ENCODE measurements at places on chromosomes 16 and 17. TPM values are rescaled to one million over a fixed set of nuclear protein-coding genes. Genes with fewer than 3 reads are reported as not detected.

DNA sequence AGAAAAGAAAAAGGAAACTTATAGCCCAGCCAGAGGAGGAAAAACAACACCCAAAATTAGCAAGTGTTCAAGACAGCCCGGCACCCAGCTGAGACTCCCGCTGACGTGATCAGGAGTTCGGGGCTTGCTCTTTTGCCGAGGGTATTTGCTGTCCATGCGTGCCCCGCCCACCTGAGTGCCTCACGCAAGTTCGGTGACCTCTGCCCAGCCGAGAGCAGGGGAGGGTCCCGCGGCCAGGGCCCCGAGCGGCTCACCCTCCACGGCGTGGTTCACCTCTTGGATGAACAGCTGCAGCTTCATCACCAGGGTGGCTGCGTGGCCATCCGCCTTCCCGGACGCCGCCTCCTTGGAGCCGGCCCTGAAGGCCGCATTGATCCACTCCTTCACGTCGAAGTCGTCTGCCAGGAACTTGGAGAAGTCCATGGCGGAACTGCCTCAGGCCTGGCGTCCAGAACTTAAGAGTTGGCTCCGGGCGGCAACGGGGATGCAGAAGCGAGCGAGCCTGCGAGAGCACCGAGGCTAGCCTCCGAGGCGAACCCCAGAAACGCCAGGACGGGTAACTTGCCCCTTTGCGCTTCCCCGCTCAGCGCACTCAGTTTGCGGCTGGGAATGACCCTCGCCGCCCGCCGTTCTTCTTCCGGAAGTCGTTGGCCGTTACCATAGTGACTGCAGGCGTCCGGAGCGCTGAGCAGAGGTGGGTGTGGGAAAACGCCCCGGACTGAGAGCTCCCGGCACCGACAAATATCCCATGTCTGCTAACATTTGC, at the start of gene COG7:
TSS of gene COG7 (minus strand) at position 618 of the 766 bp plus-strand sequence. CDS start at position 423, 195 bp downstream.
- peak; percentile 78 for DNase-seq

- DNase-seq = peak; percentile 42
Measured at GRCh38 chr16:76653390-76654026, 376.3 kb downstream of the CNTNAP4 start.

DNA sequence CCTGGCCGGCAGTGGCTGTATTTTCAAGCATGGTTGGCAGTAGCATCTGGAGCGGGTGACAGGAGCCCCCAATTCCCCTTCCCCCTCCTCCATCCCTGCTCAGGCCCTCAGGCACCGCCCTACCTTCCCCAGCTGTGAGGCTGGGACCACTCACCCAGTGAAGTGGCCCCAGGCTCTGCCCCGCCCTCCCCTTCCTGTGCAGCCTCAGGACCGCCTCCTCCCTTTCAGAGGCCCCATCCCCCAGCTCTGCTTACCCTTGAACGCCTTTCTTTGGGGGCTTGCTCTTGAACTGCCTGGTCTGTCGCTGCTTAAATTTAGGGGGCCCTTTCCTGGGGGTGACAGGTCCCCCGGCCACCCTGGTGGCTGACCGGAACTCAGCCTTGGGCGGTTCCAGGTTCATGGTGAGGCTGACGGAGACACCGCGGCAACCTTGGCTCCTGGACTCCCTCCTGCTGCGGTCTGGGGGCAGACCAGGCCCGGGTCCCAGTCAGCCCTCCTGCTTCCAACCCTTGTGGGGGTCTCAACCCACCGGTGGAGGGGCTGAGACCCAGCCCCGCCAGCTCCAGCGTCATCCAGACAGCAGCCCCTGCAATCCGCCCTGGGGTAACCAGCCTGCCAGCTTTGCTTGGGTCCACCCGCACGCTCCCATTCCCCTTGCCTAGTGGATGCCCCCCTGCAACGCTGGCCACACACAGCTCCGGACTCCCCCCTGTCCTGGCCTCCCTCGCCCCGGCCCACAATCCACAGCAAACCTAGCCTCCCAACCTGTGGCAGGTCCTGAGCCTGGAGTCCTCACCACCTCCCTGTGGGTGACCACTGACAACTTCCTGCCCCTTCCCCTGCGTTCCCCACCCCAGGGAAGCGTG, 3.2 kb downstream of the PDE6G start:
- no peak for DNase-seq

- DNase-seq = peak; percentile 45
Measured at GRCh38 chr17:79874329-79874981, 35.2 kb upstream of the CBX4 start.

GRCh38 chr17:15012351-15012980, 252.7 kb downstream of the PMP22 start:
- DNase-seq = no peak

- no peak for DNase-seq
Measured at GRCh38 chr17:46020023-46020761, 21.1 kb downstream of the STH start.

DNA sequence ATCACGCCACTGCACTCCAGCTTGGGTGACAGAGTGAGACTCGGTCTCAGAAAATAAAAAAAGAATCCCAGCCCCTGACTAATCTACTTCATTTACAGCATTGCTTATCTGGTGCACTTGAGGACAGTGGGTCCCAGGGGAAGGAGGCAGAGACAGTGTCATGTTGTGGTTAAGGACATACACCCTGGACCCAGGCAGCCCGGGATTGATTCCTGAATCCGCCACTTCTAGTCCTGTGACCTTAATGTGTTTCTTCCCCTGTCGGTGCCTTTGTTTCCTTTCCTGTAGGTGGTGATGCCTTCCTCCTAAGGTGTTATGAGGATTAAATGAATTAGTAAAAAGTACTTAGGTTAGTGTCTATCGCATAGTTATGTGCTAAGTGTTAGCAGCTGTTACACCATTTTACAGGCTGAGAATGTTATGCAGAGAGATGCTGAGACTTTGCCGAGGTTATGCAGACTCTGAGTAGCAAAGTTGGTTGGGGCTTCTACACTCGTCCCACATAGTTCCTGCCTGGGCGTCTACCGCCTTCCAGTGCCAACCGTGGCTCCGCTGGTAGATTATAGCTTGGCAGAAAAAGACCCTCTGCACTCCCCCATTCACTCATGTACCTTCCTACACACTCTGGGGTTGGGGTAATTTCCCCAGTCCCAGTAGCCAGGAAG, 74.8 kb downstream of the RAB11FIP4 start:
- DNase-seq = no peak

- DNase-seq = no peak
Measured at GRCh38 chr17:67602974-67603373, 114.8 kb upstream of the NOL11 start.

DNA sequence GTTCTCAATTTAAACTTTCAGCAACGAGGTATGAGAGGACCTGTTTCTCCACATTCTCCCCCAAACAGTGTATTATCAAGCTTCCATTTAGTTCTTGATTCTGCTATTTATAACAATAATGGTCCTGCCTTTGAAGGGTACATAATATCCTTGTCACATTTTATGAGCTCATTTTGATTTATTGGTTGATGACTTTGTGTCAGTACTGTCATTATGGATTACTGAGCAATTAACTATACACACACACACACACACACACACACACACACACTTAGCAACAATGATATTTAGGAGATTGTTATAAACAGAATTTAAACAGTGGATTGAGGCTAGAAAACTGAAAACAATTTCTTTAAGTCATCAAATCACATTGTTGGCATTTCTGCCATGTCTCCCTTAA, 7.0 kb downstream of the TMIGD1 start:
- no peak for DNase-seq

DNA sequence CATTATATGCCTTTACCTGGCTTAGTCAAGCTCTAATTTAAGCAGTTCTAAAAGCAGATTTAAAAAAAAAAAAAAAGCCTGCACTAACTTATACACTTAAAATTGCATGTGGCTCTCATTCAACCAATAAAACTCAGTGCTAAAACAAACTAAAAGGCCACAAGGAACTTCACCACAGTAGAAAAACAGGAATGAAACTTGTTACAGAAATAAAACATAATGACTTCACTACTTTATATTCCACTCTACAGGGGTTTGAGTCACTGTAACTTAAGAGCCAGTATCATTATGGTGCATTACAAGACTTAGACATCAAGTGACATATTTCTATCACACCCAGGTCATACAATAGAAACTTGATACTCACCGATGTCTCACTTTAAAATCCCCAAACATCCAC, 11.1 kb downstream of the CA10 start:
- DNase-seq = no peak

- DNase-seq = no peak
Measured at GRCh38 chr16:58850678-58851020, 116.5 kb upstream of the GOT2 start.

GRCh38 chr16:70592106-70592571, 54.2 kb upstream of the IL34 start:
- peak; percentile 81 for DNase-seq

GRCh38 chr16:53837426-53837825, 133.5 kb downstream of the FTO start:
- no peak for DNase-seq

- no peak for DNase-seq
Measured at GRCh38 chr16:17082095-17082882, 388.5 kb downstream of the XYLT1 start.

DNA sequence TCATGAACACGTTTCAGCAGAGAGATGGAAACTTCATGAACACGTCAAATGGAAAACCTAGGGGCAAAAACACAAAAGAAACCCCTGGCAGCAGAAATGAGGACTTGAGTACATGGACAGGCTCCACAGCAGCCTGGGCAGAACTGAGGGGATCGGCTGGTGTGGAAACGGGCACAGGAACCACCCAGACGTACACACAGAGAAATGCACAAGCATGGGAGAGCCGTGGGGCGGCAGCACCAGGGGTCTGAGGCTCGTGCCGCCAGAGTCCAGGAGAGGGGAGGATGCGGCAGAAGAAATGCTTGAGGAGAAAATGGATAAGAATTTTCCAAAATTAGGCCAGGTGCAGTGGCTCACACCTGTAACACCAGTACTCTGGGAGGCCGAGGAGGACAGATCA, 30.0 kb downstream of the MAP1LC3B start:
- no peak for DNase-seq

DNA sequence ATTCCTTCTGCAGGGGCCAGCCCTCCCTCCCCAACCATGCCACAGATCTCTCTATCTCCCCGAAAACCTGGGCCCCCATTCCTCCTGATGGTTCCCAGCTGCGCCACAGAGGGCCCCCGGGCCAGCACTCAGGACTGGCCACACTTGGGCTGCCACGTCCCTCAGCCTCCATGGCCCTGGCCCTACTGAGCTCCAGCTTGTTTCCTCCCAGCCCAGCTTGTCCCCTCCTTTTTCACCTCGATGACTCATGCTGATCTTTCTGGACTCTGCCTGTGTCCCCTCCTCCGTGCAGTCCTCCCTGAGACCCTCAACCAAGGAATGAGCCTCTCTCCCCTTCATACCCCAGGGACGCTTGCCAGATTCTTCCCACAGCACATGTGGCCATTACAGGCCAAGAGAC, 10.9 kb upstream of the FAM83G start:
- DNase-seq = no peak

GRCh38 chr16:54120846-54121480, 165.6 kb downstream of the IRX3 start:
- DNase-seq = no peak

- no peak for DNase-seq
Measured at GRCh38 chr16:7382521-7382920, 49.9 kb downstream of the RBFOX1 start.

- no peak for DNase-seq
Measured at GRCh38 chr17:37698911-37699255, 46.0 kb downstream of the HNF1B start.

- DNase-seq = no peak
Measured at GRCh38 chr16:65023802-65024201, 98.1 kb downstream of the CDH11 start.

- no peak for DNase-seq
Measured at GRCh38 chr16:19380328-19380727, 37.4 kb upstream of the TMC5 start.

DNA sequence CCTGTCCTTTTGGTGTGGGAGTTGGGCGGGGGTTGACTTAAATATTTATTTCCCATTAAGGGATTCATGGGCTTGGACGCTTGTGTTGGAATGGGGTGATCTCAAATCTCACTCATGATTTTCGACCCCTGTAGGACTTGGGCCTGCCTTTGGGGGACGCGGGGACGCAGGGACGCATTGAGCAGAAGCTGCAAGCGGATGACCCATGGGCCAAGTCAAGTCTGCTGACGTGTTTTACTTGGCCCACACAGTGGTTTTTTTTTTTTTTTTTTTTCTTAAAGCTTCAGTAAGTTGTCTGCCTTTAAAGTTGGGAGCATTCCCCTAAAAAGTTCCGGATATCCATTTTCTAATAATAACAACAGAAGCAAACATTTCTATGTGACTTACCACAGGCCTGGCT, 28.9 kb downstream of the CMIP start:
- no peak for DNase-seq

The ALOX12B gene
- 2.8 TPM for polyA plus RNA-seq

The CEMP1 gene
- polyA plus RNA-seq = 16.8 TPM

The C1QL1 gene
- polyA plus RNA-seq = 14.3 TPM

The ARHGDIG gene
- polyA plus RNA-seq = 4.5 TPM

The CEP112 gene
- 4.4 TPM for polyA plus RNA-seq

The MEIOB gene
- 0.54 TPM for polyA plus RNA-seq

The C16orf54 gene
- polyA plus RNA-seq = 1.5 TPM

The CDH16 gene
- 7.9 TPM for polyA plus RNA-seq

The RNF40 gene
- polyA plus RNA-seq = 84.5 TPM

The CLDN7 gene
- 250 TPM for polyA plus RNA-seq

The CYBA gene
- 195 TPM for polyA plus RNA-seq

The KRT12 gene
- 0.16 TPM for polyA plus RNA-seq

The METTL26 gene
- polyA plus RNA-seq = 59.1 TPM

Data from large intestine (tissue), 12 donors.